ENCODE measurements at places on chromosomes 1 and 21. TPM values are rescaled to one million over a fixed set of nuclear protein-coding genes. Genes with fewer than 3 reads are reported as not detected.

CRABP2 gene
- 1.7 TPM for total RNA-seq

LCA5L gene
- total RNA-seq = 0.88 TPM

GJB3 gene
- total RNA-seq = not detected

XCL1 gene
- 0.14 TPM for total RNA-seq

LDLRAD1 gene
- not detected for total RNA-seq

OR2T29 gene
- not detected for total RNA-seq

IL12RB2 gene
- total RNA-seq = not detected

PDZK1 gene
- 1.1 TPM for total RNA-seq

HSPB7 gene
- total RNA-seq = 3.7 TPM

GSTM4 gene
- total RNA-seq = 13.6 TPM

ADAMTS4 gene
- total RNA-seq = 4.2 TPM

SCYL3 gene
- total RNA-seq = 9.9 TPM

DNAJC6 gene
- 2.4 TPM for total RNA-seq

TMEM59 gene
- total RNA-seq = 345 TPM

PPM1J gene
- 0.66 TPM for total RNA-seq

CHIT1 gene
- total RNA-seq = not detected

DENND2C gene
- total RNA-seq = 1.7 TPM

AGT gene
- total RNA-seq = 0.14 TPM

ASTN1 gene
- not detected for total RNA-seq

LCE1B gene
- not detected for total RNA-seq

UTS2 gene
- not detected for total RNA-seq

VTCN1 gene
- total RNA-seq = not detected

KDM5B gene
- 101 TPM for total RNA-seq

CYP4Z1 gene
- not detected for total RNA-seq

TAF5L gene
- 15.8 TPM for total RNA-seq

RHEX gene
- not detected for total RNA-seq

FLVCR1 gene
- total RNA-seq = 9.2 TPM

SLC44A5 gene
- under 0.01 TPM for total RNA-seq

SPATA46 gene
- total RNA-seq = not detected

MEX3A gene
- total RNA-seq = 0.22 TPM

AADACL3 gene
- total RNA-seq = not detected

S100A7 gene
- total RNA-seq = not detected

SPRR3 gene
- total RNA-seq = not detected

C1orf141 gene
- not detected for total RNA-seq

GPR157 gene
- total RNA-seq = 8.7 TPM

MACF1 gene
- total RNA-seq = 547 TPM

DNAJC28 gene
- total RNA-seq = 0.86 TPM

PANK4 gene
- total RNA-seq = 46.8 TPM

ELF3 gene
- total RNA-seq = 0.29 TPM

MUL1 gene
- 57.0 TPM for total RNA-seq

EFCAB7 gene
- 2.8 TPM for total RNA-seq

MYBPH gene
- 0.88 TPM for total RNA-seq

ADORA3 gene
- not detected for total RNA-seq

KRTAP11-1 gene
- total RNA-seq = not detected

AGMAT gene
- 2.3 TPM for total RNA-seq

TNFAIP8L2 gene
- total RNA-seq = not detected

EDARADD gene
- total RNA-seq = 0.43 TPM

Data from placental pericyte (primary cell).